ENCODE measurements at places on chromosomes 11 and 22. TPM values are rescaled to one million over a fixed set of nuclear protein-coding genes. Genes with fewer than 3 reads are reported as not detected.
A peak's percentile ranks its signal among the peaks of the same experiment; 100 is the strongest.

DNA sequence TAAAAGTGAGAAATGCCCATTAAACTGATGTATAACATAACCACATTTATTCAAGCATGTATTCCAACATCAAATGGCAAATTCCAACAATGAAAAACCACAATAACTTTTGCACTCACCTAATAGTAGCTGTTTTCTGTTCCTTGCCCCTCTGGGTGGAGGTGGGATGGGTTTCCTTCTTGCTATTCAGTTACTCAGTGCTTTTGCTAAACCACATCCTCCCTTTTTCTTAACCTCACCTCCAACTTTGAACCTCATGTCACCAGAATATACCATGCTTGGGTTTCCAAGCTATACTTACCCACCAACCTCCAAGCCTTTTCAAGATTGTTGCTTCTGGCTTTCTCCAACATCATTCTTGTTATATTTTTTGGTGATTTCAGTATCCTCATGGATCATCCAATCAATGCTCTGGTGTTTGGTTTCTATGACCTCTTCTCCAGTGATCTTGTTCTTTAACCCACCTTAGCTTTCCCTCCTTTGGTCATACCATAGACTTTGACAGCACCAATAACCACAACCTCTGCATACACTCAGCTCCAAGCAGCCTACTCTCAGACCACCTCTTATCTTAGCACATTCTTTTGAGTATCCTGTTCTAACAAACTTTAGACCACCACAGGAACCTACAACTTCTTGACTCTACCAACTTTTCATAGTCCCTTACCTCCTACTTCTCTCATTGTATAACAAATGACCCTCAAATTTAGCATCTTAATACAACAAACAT is 3.2 kb upstream of the CCDC15 start:
- DNase-seq: no peak

GRCh38 chr11:32430568-32431381 is 4.6 kb downstream of the WT1 start:
- no peak for DNase-seq

GRCh38 chr22:33838644-33839043 is 81.6 kb downstream of the LARGE1 start:
- DNase-seq: no peak

- DNase-seq: no peak
Observed at GRCh38 chr11:124938206-124938765, 2.4 kb upstream of the HEPACAM start.

- no peak for DNase-seq
Observed at GRCh38 chr22:40401981-40402406, 31.6 kb downstream of the SGSM3 start.

DNA sequence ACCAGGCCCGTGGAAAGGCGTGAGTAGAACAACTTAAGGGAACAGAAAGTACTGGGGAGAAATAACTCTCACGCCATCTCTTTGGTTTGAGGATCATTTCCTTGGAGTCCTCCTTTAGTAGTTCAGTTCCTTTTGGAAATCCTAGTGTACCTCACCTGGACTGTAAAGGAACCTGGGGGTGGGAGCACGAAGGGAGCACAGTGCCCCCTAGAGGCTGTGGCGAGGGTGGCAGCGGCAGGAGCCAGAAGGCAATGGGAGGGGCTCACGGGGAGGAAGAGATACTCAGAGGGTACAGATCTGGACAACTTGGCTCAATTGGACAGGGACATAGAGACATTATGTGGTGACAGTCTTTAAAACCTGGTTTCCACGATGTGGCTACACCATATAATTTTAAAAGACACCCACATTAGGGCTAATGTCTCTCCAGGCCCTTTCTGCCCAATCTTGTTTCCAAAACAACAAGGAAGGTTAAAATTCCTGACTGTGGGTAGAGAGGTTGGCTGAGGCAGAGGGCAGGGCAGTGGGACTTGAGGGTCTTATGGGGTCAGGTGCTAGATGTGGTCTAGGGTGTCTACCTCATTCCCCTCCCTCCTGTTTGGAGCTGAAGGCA is 87.0 kb downstream of the CSNK2A3 start:
- DNase-seq: no peak

- peak; percentile 40 for DNase-seq
Observed at GRCh38 chr11:2582351-2582945, 117.3 kb downstream of the KCNQ1OT1 start.

- DNase-seq: peak; percentile 50
Observed at GRCh38 chr11:128039140-128040021, 548.0 kb downstream of the ETS1 start.

DNA sequence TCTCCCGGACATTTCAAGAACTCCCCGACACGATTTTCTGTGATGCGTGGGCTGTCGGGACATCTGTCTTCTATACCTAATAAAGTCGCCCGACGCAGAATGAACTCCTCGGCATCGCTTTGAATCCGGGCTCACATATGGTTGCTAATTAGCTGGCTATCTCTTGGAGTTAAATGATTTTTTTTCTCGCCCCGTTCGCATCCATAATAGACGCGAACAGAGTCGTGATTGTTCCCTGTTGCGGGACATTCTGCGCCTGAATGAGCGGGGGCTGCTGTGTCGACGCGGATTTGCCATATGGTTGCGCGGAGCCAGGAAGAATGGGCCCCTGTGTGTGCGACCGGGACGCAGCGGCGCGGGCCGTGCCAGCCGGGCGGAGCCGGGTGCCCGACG is 16.4 kb downstream of the CDKN1C start:
- DNase-seq: no peak

GRCh38 chr11:45243967-45244366 is 42.2 kb downstream of the SYT13 start:
- no peak for DNase-seq

DNA sequence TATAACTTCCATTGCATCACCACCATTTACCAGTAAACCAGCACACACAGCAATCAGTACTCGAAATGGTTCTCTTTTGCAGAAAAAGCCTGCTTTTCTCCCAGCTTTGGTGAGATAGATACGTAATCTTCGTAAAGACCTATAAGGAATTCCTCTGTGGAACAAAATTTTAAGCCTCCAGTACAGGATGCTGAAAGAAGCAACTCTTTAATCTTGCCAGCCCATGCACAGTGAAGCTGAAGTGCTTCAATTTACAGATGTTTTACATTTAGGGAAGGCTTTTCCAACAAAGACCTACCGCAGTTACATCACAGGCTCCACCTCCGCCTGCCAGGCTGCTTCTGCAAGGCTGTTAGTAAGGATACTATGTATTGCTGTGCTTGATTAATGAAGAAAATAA is 1.9 kb downstream of the ELMOD1 start:
- no peak for DNase-seq

GRCh38 chr11:86158704-86159580 is 85.6 kb upstream of the EED start:
- no peak for DNase-seq

- DNase-seq: no peak
Observed at GRCh38 chr11:10592331-10592730, 23.9 kb upstream of the LYVE1 start.

GRCh38 chr11:31823644-31824331 is 12.7 kb upstream of the PAX6 start:
- DNase-seq: no peak

LARGE2 gene
- total RNA-seq: 18.0 TPM

OVCH2 gene
- total RNA-seq: 9.4 TPM

RASSF7 gene
- 54.9 TPM for total RNA-seq

BACE1 gene
- total RNA-seq: 28.2 TPM

MS4A2 gene
- total RNA-seq: 3.0 TPM

TIMP3 gene
- total RNA-seq: 279 TPM
